NCI-H187 treated with DMSO at 0.1 percent for 48 hours (cell line): ENCODE measurements at places on chromosomes 7 and 10.

GRCh38 chr10:6619660-6620059 is 39.6 kb upstream of the PRKCQ start:
- no peak for DNase-seq

GRCh38 chr7:4742051-4742573 is 33.3 kb upstream of the AP5Z1 start:
- DNase-seq, result no peak

DNA sequence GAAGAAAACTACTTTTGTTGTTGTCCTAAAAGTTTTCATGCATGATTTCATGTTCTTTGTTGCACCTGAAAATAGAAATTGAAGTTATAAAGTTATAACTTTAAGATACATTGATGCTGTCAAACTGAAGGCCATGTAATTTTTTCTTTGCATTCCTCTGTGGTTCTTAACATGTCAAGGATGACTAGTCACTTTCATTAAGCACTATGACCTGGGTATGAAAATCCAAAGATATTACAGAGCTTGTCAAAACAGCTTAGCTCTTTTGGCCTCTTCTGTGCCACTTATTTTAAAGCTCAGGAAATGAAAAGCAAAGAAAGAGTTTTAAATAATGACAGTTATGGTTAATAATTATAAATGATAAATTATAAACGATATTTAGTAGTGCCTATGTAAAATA is 241.6 kb upstream of the CACNA2D1 start:
- DNase-seq, result no peak

GRCh38 chr10:82942286-82943099 is 1067.5 kb downstream of the NRG3 start:
- no peak for DNase-seq

- DNase-seq, result no peak
These were observed 19.1 kb upstream of the AKR1B1 start for GRCh38 chr7:134477954-134478353.
